ENCODE measurements at places on chromosomes 2 and 18.

DNA sequence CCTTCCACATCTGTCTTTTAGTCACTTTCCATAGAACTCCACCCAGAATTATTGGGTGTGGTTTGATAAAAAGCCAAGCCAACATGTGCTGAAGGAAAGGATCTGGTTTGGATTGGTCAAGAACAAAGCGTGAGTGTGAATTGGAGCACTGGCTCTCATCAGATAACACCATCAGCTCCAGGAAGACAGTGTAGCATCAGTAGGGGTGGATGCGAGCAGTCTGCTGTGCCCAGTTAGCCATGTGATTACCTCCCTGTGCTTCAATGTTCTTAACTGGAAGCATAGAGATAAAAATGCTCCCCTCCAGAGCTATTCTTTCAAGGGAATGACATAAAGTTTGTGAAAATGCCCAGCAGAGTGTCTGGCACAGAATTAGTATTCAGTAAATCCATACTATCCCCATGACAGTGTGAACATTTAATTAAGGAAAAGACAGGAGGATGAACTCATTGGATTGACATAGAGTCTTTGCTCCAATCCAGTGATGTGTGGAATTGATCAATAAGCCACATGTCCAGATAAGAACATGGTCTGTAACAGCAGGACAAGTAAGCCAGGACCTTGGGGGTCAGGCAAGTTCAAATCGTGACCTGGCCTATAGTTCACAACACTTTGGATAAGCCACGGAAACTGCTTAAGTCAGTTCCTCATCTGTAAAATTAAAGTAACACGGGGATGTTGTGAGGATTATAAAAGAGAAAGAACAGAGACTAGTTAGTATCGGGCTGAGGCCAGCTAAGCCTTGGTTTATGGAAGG, 68.0 kb downstream of the FAM124B start:
- DNase-seq: no peak

- DNase-seq: no peak
Observed at GRCh38 chr2:43415592-43415991, 180.2 kb downstream of the THADA start.

DNA sequence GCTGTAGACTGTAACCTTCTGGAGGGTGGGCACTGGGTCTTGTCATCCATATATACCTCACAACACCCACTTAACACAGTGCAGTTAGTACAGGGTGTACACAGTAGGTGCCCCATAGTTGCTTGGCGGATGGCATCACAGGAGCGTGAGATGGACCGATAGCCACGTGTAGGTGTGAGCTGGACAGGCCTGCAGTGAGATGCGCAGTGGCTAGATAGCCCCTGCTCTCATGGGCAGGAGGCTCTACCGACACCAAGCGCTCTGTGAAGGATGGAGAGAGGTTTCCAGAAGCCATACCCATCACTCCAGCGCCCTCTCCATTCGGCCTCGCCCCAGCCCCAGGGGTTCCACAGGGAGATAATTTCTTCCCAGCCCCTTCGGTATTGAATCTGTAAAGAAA, 49.5 kb downstream of the CAPN13 start:
- DNase-seq: no peak

- DNase-seq: no peak
Observed at GRCh38 chr2:127528487-127528886, 2.2 kb upstream of the IWS1 start.

- no peak for DNase-seq
Observed at GRCh38 chr18:41864216-41864615, 90.8 kb upstream of the PIK3C3 start.

DNA sequence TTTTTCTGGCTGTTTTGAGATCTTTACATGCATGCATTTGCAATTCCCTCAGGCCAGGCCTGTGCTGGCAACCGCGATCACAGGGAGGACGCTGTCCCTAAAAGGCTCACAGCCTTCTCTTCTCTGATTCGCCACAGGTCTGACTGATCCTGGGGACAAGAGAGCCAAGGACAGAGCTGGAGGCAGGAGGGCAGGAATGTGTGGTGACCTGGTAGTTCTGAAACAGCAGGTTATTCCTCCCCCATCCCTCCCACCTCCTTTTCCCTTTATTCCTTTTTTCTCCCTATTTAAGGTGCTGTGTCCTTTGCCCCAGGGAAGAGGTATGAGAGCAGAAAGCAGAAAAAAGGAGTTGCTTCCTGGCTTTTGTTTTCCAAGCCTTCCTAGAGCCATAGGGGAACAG, 21.9 kb downstream of the TMEM177 start:
- no peak for DNase-seq

- no peak for DNase-seq
Observed at GRCh38 chr2:136534811-136535210, 230.5 kb upstream of the THSD7B start.

GRCh38 chr2:191566344-191566743, 111.6 kb upstream of the NABP1 start:
- peak; percentile 57 for DNase-seq

GRCh38 chr2:7884338-7884737, 797.5 kb upstream of the ID2 start:
- DNase-seq: no peak

GRCh38 chr2:36455011-36455410, 99.4 kb downstream of the CRIM1 start:
- no peak for DNase-seq

DNA sequence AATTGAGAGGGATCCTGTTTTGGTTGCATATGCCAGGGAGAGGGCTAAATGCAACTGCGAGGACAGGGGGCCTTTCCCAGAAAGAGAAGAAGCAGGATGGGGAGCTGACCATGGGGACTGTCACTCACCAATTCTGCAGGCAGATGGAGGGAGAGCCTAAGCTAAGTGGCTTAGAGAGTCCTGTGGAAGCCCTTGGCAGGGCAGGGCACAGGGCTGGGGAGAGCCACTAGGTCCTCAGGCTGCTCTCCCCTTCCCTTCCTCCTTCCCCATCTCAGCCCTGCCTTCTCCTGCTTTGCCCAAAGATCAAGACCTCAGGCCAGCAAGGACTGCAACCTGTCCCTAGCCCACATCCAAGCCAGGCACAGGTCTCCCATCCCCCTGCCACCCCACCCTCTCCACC, 24.4 kb upstream of the CATIP start:
- DNase-seq: no peak

GRCh38 chr2:191847764-191848163, 876 bp upstream of the CAVIN2 start:
- no peak for DNase-seq

GRCh38 chr2:84874381-84875212, 6.3 kb downstream of the TRABD2A start:
- no peak for DNase-seq

GRCh38 chr2:109542384-109542783, 71.4 kb downstream of the SEPTIN10 start:
- no peak for DNase-seq

- no peak for DNase-seq
Observed at GRCh38 chr2:223090039-223090438, 38.0 kb downstream of the KCNE4 start.

DNA sequence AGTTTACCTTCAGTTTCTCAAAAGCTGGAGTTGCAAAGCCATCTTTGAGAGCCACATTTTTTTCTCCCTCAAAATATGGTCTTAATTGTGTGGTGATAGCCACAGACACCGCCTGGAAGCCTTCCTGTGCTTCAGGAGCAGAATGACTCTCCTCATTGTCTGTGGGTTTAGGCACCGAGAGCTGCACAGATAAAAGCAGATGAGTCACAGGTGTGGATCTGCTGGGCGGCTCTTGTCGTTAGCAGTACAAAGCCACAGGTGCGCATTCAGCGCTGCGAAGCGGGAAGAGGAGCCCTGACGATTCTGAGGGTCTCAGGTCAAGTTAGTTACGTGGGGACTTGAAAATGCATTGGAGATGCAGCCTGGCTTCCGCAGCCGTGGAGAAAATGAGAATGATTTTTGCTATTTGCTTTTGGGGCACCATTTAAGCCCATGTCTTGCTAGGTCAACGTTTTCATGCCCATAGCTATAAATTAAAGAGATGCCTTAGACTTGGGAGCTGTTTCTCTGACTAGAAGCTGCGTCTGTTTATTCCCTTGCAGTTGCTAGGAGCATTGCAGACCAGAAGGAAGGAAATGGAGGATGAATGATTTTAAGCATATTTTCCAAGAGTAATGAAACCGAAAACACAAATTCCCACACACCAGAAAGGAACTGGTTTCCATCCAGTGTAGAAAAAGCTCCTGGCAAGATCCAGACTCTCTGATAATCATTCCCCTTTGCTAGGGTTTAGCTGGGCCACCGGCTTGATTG, 51.5 kb downstream of the KLHL29 start:
- no peak for DNase-seq

DNA sequence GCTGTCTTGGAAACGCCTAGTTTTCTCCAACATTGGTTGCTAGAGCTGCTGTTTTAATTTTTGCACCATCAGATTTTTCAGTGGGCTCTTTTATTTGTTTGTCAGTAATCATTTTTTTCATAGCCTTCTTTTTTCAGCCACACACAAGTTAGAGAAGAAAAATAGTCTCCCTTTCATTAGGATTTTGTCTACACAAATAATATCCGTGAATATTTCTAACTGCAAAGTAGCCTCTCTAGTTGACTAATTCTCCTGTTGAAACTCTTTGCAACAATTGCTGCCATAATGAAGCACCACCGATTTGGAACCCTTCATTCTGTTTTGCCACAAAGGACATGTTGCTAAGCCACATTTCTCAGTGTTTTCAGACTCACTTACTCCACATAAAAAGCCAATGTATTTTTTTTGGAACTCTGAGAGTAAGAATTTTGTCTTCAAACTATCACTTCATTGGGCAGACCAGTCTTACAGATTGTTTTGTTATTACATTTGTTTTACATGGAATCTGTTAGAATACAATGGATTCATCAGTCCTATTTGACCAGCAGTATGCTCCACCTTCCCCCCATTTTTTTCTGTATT, 9.6 kb downstream of the KCNJ3 start:
- no peak for DNase-seq

- DNase-seq: no peak
Observed at GRCh38 chr2:165818920-165819319, 24.9 kb upstream of the GALNT3 start.

- DNase-seq: no peak
Observed at GRCh38 chr2:38783586-38783985, 5.6 kb downstream of the GEMIN6 start.
